IPS-NIHi11 (cell line): ENCODE measurements at places on chromosomes 3 and 15.

GRCh38 chr3:82978368-82978767, 1216.9 kb upstream of the GBE1 start:
- DNase-seq: no peak

GRCh38 chr15:39143479-39143878, 437.4 kb upstream of the THBS1 start:
- DNase-seq: no peak

GRCh38 chr3:34886443-34886842, 752.9 kb upstream of the ARPP21 start:
- no peak for DNase-seq

- no peak for DNase-seq
Observed at GRCh38 chr3:183513046-183513706, 42.3 kb downstream of the KLHL6 start.

- no peak for DNase-seq
Observed at GRCh38 chr3:123520656-123521055, 64.2 kb downstream of the HACD2 start.
